ENCODE measurements at places on chromosomes 13 and 19. TPM values are rescaled to one million over a fixed set of nuclear protein-coding genes. Genes with fewer than 3 reads are reported as not detected.

- peak; percentile 83 for DNase-seq
These were observed 2.5 kb downstream of the BSG start for GRCh38 chr19:574658-575526.

GRCh38 chr19:48934837-48935236 lies 1.3 kb downstream of the DHDH start:
- no peak for DNase-seq

DNA sequence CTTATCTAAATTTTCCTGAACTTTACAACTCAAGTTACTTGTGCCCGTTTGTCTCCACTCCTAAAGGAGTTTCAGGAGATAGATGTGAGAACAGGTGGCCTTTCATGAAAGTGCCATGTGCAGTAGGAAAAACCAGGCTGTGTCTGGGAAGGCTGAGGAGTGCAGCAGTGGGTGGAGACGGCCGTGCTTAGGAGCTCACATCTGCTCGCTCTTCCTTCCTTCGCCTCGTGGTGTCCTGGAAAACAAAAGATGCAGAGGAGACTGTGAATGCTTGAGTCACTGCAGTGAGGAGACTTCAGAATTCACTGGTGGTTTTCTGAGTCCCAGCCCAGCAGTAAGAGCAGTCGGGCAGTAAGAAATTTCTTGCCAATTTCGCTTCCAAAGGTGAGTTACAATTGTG lies 138.4 kb upstream of the RNF113B start:
- DNase-seq, result no peak

Gene ZNF524
- 15.5 TPM for total RNA-seq

Gene ZNF101
- 8.4 TPM for total RNA-seq
